ENCODE measurements at places on chromosomes 16 and 17. TPM values are rescaled to one million over a fixed set of nuclear protein-coding genes. Genes with fewer than 3 reads are reported as not detected.

The BCL6B gene
- not detected for total RNA-seq

The HOXB13 gene
- not detected for total RNA-seq

The BOLA2 gene
- total RNA-seq = 9.5 TPM

The SSTR5 gene
- total RNA-seq = not detected

The ABCC1 gene
- total RNA-seq = 66.7 TPM

The FA2H gene
- not detected for total RNA-seq

The ZFPM1 gene
- 10.6 TPM for total RNA-seq

The CCL2 gene
- 2.6 TPM for total RNA-seq

The CCDC144A gene
- 3.7 TPM for total RNA-seq

The C17orf50 gene
- 0.38 TPM for total RNA-seq

The AOC2 gene
- total RNA-seq = 4.0 TPM

The RGS11 gene
- total RNA-seq = not detected

The SEZ6 gene
- not detected for total RNA-seq

The PRAC1 gene
- total RNA-seq = not detected

The SOST gene
- not detected for total RNA-seq

The CACNG1 gene
- total RNA-seq = not detected

The CCNF gene
- total RNA-seq = 2.4 TPM

The CACNG3 gene
- total RNA-seq = not detected

The FBXW10 gene
- total RNA-seq = not detected

The ZNF469 gene
- 2.0 TPM for total RNA-seq

The KRTAP4-1 gene
- total RNA-seq = not detected

The MEIOB gene
- total RNA-seq = not detected

The SLC25A10 gene
- total RNA-seq = 6.0 TPM

The DLX4 gene
- total RNA-seq = 1.4 TPM

The CEMP1 gene
- 2.1 TPM for total RNA-seq

The SRCIN1 gene
- total RNA-seq = 0.16 TPM

The EVPLL gene
- total RNA-seq = not detected

The DNASE1L2 gene
- 1.6 TPM for total RNA-seq

The HOXB2 gene
- total RNA-seq = 32.4 TPM

The PSMB3 gene
- 96.4 TPM for total RNA-seq

The ANKRD40CL gene
- not detected for total RNA-seq

The GAST gene
- not detected for total RNA-seq

The CISD3 gene
- 10.7 TPM for total RNA-seq

The HOXB7 gene
- total RNA-seq = not detected

The ZNF385C gene
- 0.36 TPM for total RNA-seq

The DPEP2 gene
- 151 TPM for total RNA-seq

The KCNAB3 gene
- 19.4 TPM for total RNA-seq

The CCL1 gene
- not detected for total RNA-seq

The KRT33B gene
- total RNA-seq = not detected

The ZNF747 gene
- total RNA-seq = 21.9 TPM

The GAN gene
- total RNA-seq = 12.0 TPM

The DYNLRB2 gene
- total RNA-seq = 2.0 TPM

The KRT17 gene
- not detected for total RNA-seq

The TEDC2 gene
- not detected for total RNA-seq

The EME1 gene
- 2.7 TPM for total RNA-seq

The NOG gene
- total RNA-seq = 114 TPM

The ZP2 gene
- total RNA-seq = not detected

The IGF2BP1 gene
- total RNA-seq = not detected

The CCL23 gene
- not detected for total RNA-seq

The SGF29 gene
- total RNA-seq = 68.3 TPM

The NPIPA2 gene
- 4.3 TPM for total RNA-seq

The MYH8 gene
- not detected for total RNA-seq

The DOC2B gene
- not detected for total RNA-seq

The TEKT1 gene
- not detected for total RNA-seq

The TBC1D3I gene
- 1.4 TPM for total RNA-seq

The ITGB4 gene
- 1.5 TPM for total RNA-seq

The CORO6 gene
- 2.2 TPM for total RNA-seq

The WDR90 gene
- total RNA-seq = 19.2 TPM

The OR2C1 gene
- not detected for total RNA-seq

All from naive thymus-derived CD8-positive, alpha-beta T cell (primary cell).